ENCODE measurements at places on chromosomes 5 and 9. TPM values are rescaled to one million over a fixed set of nuclear protein-coding genes. Genes with fewer than 3 reads are reported as not detected.

DNAJC21 gene
- 56.8 TPM for total RNA-seq

LTC4S gene
- 2.1 TPM for total RNA-seq

PCSK1 gene
- total RNA-seq = not detected

SHOC1 gene
- not detected for total RNA-seq

SLC36A2 gene
- total RNA-seq = not detected

- DNase-seq = no peak
Measured at GRCh38 chr5:67188274-67189078, 8.1 kb downstream of the CD180 start.

DNA sequence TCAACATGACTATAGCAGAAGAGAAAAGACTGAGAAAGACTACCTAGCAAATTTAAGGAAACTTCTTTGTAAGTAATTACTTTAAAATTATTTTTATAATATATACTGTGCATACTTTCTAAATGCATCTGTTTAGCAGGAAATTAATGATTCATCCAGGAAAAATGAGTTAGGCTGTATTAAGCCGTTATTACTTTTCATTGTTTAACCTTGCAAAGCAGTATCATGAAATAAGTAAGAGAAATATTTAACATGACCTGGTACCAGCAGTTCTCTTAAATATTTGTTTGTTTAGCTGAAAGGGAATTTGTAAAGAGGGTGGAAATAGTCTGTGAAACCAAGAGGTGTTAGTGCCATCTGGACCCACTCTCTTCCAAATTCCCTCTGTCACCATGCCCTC lies 175.0 kb downstream of the GNAQ start:
- no peak for DNase-seq

DNA sequence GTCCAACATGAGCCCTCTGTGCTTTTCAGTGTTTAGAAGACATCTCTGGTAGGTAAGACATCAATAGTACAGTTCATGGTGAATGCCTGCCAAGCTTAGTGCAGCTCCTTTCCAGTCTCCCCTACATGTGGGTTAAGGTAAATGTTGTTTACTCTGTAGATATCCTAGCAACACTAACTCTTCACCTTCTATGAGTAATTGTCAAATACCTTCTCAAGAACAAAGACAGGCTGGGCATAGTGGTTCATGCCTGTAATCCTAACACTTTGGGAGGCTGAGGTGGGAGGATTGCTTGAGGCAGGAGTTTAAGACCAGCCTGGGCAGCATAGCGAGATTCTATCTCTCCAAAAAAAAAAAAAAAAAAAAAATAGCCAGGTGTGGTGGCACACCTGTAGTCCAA lies 18.7 kb upstream of the RASGRF2 start:
- no peak for DNase-seq

DNA sequence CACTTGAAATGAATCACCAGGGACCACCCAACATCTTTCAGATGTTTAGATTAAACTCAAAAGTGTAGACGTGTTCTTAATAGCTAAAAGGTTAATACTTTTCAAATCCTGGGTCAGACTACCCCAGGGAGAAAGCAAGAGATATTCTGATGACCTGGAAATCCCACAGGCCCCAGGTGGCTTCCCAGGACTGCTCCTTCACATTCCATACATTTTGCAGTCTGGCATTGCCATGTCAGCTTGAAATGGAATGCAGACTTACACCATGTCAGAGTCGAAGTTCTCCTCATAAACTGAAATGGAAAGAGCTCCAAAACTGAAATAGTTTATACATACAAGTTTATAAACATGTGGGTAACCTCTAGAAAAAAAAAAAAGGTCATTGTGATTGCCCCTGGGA lies 61.5 kb downstream of the TMEM167A start:
- no peak for DNase-seq

GRCh38 chr9:1794547-1795270 lies 220.4 kb upstream of the SMARCA2 start:
- no peak for DNase-seq

DNA sequence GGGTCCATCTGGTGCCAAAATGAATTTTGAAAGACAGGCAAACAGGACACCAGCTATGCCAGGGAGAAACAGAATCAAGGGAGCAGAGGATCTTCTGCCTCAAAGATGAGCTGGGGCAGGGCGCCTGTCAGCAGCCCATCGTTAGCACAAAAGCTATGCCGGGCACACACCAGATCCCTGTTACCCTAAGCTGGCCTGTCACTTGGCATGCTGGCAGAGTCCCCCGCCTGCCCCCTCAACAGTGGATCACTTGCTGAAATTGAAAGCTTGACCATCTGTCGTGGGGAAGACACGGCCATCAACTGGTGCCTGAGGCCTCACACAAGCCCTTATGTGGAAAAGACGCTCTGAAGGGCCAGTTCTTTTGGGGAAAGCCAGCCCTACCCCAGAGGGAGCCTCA lies 256.4 kb downstream of the EBF1 start:
- no peak for DNase-seq

DNA sequence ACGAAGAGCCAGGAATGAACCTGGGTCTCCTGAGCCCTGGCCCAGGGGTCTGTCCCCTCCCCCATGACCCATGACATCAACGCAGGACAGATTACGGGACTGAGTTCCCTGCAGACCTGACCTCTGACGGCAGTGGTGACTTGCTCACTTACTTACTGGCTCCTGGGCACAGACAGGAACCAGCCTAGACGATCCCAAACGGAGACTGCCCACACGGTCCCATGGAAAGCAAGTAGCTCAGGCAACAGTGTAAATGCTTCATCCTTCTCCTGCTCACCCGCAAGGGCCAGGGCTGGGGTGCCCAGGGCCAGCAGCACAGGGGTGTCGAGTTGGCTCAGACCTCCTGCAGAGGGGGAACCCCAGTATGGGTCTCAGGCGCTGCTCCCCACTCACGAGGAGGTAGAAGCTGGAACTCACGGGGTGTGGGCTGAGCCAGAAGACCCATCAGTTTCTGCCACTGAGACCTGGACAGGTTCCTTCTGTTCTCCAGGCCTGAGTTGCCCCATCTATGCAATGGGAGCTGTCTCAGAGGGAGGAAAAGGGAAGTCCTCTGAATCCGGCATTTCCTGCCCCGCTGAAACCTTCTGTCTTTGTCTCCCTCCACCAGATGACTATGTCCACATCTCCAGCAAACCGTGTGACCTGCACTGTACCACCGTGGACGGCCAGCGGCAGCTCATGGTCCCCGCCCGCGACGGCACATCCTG lies 5.6 kb downstream of the ADAMTSL2 start:
- no peak for DNase-seq

GRCh38 chr9:109599131-109599530 lies 101.0 kb upstream of the PTPN3 start:
- no peak for DNase-seq

GRCh38 chr9:7549249-7549648 lies 250.3 kb downstream of the DMAC1 start:
- no peak for DNase-seq

- DNase-seq = peak; percentile 74
Measured at GRCh38 chr5:134524826-134525682, at the start of gene JADE2. TSS of gene JADE2 (plus strand) at chr5:134525670. CDS start at chr5:134535858, 10,188 bp downstream.

GRCh38 chr5:179803651-179804554 lies 2.8 kb downstream of the MGAT4B start:
- DNase-seq = peak; percentile 46

DNA sequence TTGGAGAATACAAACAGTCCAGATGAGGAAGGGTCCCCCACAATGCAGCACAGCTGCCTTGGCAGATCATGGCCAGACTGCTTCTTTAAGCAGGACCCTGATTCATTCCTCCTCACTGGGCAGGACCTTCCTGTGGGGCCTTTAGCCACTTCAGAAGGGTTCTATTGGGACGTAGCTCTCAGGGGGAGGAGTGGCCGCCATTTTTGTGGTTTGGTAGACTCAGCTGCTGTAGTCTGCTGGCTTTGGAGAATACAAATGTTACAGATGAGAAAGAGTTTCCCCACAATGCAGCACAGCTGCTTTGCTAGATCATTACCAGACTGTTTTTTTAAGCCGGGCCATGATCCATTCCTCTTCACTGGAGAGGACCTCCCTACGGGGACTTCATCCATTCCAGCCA lies 57.4 kb downstream of the TMEM38B start:
- DNase-seq = no peak

DNA sequence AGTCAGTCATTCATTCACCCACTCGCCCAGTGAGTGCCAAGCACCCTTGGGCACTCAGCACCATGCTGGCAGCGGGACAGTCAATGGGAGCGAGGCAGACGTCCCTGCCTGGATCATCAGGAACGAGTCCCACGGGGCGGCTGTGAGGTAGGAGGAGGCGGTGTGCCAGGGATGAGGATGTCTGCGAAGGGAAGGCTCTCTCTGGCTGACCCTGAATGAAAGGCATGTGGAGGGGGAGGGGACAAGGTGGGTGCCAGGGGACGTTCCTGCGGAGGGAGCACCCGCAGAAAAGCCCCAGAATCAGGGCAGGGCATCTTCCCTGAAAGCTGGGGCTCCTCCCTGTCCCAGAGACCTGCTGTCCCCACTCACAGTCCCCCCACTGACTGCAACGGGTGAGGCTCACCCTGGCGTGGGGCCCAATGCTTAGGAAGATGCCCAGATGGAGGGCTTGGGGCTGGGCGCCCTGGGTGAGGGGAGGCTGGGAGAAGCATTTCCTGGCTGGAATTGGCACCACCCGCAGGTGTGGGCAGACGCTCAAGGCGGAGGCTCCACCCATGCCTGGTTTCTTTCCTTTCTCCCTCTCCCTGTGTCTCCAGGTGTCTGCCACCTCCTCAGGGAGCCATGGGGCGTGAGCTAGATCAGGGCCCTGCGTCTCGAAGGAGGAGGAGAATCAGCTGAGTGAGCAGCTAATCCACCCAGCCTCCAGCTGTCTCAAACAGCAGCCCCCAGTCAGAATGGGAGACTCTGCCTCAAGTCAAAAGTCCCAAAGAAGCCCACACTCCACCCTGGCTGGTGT lies 179.0 kb upstream of the PPP1R26 start:
- DNase-seq = no peak

GRCh38 chr5:60896991-60897390 lies 47.9 kb downstream of the ERCC8 start:
- no peak for DNase-seq

DNA sequence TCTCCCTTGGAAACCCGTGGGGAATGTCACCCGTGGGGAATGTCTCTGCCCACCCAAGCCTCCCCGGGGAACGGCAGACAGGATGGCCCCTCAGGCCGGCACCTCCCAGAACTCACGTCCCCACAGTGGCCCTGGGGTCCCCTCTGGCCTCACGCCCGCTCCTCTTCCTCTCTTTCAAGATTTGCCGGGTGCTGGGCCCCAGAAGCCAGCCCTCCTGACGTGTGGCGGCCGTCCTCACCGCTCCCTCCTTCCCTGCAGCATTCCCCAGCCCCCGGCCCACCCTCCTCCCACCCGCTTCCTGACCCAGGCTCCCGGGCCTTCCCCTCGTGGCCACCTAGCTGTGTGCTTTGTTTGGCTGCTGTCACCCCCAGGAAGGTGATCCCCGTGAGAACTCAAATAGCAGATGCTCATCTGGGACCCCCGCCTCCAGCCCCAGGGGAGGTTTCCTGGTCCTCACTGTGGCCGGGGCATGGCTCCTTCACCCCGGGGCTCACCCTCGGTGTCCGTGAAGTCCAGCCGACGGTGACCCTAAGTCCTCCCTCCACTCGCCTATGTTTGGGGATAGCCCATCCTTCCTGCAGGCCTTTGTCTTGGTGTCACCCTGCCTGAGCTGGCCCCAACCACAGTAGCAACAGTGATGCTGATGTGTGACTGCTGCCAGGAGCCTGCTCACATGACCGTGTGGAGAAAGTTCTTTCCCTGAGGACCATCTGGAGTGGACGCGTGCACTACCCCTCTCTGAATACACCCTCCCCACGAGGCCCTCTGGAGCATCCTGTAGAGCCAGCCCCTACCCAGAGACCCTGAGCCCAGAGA lies 163.3 kb upstream of the IER5L start:
- no peak for DNase-seq

DNA sequence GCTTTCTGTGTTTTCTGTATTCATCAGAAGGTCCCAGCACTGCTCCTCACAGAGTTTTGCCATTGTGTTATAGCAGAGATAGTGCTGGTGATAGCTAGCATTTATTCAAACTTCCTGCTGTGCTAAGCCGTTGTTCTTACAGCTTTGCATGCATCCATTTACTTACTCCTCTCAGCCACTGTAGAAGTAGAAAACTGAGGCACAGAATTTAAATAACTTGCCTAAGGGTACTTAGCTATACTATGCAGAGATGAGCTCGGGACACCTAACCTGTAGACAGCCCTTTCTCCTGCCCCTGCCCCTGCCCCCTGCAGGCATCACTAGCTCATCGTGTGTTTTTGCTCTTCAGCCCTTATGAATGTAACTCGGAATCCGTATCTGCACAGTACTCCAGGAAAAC lies 227.6 kb downstream of the SAXO1 start:
- no peak for DNase-seq

DNA sequence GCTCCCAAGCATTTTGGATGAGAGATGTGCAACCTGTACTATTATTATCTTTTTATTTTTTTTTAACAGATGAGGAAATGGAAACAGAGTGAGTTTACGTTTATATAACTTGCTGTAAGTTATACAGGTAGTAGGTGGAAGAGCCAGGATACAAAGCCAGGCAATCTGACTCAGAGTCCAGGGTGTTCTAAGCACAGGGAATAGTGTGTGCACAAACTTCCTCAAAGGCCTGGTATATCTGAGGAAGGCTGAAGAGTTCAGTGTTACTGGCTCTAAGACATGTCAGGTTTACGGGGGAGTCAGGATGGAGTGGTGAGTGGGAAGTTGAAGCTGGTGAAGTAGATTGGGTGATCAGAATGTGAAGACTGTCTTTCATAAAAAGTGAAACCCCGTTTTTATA lies 353.6 kb downstream of the KDM4C start:
- DNase-seq = no peak

- DNase-seq = peak; percentile 67
Measured at GRCh38 chr5:96816411-96816939, 8.7 kb upstream of the ERAP1 start.

DNA sequence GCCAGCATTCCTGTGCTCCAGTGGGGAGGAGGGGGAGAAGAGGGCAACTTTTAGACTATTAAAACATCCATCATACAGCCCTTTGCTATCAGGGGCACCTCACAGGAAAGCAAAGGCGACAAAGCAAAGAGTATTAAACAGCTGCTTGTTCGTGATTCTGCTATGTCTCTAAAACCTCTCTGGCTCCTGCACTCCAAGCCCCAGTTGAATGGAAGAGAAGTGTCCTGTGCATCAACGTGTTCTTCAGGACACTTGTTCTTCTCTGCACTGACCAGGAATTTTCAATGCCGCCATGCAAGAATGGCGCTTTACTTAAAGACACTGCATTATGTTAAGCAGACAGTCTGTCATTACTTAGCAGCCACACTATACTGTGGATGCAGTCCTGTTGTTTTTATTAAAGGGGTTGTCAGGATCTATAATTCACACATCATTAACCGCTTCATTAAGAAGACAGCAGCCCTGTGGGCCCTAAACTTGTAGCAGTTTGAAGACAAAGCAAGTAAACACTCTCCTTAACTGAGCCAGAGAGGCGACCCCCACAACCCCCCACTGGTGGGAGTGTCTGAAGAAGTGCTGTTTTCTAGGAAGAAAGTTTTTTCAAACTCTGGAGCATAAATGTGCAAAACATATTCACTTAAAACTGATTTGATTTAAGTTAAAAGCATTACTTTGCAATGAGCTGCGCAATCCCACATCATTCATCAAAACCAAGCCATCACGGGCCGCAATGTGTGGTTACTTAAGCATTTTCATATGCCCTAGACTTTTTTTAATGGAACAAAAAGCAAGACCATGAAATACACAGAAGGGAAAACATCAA lies 164.5 kb downstream of the ZNF608 start:
- no peak for DNase-seq
